ENCODE measurements at places on chromosomes 1 and 21.

GRCh38 chr1:151514366-151514765, 3.2 kb downstream of the CGN start:
- DNase-seq = peak; percentile 41

GRCh38 chr21:43882952-43883545, 18.0 kb downstream of the AGPAT3 start:
- DNase-seq = no peak

- no peak for DNase-seq
Measured at GRCh38 chr1:209486861-209487593, 96.5 kb upstream of the CAMK1G start.

DNA sequence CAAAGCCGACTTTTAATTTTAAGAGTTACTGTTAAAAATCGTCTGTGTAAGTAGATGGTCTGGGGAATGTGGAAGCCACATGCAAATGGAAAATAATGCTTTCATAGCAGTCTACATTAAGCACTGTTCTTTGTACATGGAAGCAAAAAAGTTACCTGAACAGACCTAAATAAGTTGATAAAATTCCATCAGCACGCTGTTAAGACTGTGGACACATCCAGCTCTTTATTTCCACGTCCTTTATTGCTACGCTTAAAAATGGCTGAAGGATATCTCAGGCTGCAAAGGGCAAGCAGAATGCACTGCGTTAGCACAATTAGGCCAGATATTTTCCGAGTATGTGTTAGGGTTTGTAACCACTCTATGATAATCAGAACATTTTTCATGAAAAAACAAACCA, 22.3 kb downstream of the NR5A2 start:
- no peak for DNase-seq

GRCh38 chr1:47658161-47658920, 220.5 kb downstream of the FOXD2 start:
- no peak for DNase-seq

- no peak for DNase-seq
Measured at GRCh38 chr1:63533931-63534330, 10.6 kb downstream of the EFCAB7 start.

- no peak for DNase-seq
Measured at GRCh38 chr1:199460933-199461332, 566.6 kb upstream of the NR5A2 start.

DNA sequence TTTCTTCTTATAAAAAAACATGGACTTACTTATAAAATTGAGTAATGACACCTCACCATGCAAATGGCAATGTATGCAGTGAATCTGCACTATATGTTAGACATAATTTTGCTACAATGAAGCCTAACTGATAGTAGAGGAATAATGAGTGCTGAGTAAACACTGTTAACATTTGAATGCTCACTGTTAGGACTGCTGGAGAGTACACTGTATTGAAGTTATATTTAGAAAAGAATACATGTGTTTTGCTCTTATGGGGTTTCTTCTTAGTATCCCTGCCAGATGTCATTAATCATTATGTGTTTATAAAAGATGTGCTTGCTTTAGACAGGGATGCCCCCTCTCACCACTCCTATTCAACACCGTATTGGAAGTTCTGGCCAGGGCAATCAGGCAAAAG, 111.1 kb upstream of the ZP4 start:
- DNase-seq = no peak

GRCh38 chr1:154878371-154879037, 8.4 kb upstream of the KCNN3 start:
- no peak for DNase-seq

- no peak for DNase-seq
Measured at GRCh38 chr1:47434051-47434842, 3.6 kb upstream of the FOXD2 start.

DNA sequence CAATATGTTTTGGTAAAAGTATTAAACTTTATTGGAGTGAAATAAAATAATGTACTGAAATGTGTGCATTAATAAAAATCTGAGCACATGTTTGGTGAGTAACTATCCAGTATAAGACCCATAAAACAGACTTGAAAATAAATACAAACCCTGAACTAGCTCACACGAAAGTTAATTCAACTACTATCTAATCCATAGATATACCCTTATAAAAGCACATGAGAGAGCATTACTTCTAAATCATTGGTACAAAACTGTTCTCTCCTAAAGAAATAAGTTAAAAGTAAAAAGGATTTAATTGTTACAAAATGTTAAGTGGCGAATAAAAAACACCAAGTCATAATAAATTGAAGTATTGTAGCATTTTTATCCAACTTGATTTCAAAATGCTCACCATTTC, 295.6 kb downstream of the PTPRC start:
- DNase-seq = no peak

- DNase-seq = no peak
Measured at GRCh38 chr1:147840909-147841308, 61.7 kb upstream of the GJA8 start.

DNA sequence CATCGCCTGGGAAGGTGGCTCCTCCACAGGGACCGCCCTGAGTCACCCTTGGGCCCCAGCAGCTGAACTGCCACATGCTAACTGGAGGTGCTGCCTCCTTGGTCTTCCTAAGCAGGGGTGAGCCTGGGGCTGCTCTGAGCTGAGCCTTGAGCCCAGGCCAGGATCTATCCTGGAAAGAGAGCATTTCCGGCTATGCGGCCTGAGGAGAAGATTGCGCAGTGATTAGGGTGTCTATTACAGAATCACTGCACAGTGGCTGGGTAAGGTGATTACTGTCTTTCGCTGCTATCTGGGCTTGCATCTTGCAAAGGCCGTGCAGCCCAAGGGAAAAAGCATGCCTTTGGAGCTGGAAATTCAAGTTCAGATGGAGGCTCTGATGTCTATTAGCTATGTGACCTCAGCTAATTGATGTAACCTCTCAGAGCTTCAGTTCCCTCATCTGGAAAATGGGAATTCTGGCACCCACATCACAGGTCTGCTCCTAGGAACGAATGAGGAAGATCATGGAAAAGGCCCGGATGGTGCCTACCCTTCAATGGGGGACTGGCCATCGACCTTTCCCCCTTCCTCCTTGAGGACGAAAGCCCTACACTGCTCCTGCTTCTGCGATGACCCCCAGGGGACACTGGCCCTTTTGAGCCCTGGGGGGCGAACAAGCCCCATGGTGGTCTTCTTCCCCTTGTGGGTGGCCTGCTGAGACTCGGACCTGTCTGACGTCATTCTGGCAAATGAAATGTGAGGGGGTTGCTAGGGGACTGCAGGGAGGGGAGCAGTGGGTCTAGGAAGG, 38.0 kb downstream of the GPR161 start:
- peak; percentile 16 for DNase-seq

GRCh38 chr1:83905315-83905907, 93.5 kb downstream of the TTLL7 start:
- DNase-seq = no peak

- DNase-seq = no peak
Measured at GRCh38 chr1:29811247-29811646, 574.9 kb downstream of the PTPRU start.

DNA sequence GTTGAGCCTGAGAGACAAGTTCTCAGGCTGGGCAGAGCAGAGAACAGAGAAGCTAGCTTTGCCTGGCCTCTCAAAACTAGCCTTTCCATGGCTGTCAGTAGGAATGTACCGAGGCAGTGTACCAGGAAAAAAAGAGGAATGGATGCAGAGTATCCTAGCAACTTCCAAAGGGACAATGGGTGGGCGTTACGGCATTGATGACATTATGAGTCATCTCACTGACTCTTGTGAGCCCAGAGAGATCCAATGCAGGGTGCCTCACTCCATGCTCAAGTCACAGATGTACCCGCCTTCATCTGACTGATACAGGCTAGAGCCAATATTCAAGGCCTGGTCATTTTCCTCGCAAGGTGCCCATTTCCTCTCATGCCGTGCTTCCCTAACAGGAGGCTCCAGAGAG, 51.4 kb upstream of the C8B start:
- DNase-seq = no peak

- DNase-seq = no peak
Measured at GRCh38 chr1:92901699-92902405, 59.4 kb downstream of the DIPK1A start.

- DNase-seq = no peak
Measured at GRCh38 chr21:41319273-41319672, 2.7 kb downstream of the FAM3B start.

GRCh38 chr1:54054438-54054749, 986 bp downstream of the TCEANC2 start:
- no peak for DNase-seq

- DNase-seq = no peak
Measured at GRCh38 chr21:34701726-34702125, 32.9 kb downstream of the CLIC6 start.

GRCh38 chr1:19460535-19461219, 24.7 kb downstream of the CAPZB start:
- no peak for DNase-seq

- no peak for DNase-seq
Measured at GRCh38 chr1:171256940-171257606, 8.8 kb downstream of the FMO1 start.

GRCh38 chr1:225980005-225980836, 18.9 kb downstream of the SDE2 start:
- DNase-seq = no peak

DNA sequence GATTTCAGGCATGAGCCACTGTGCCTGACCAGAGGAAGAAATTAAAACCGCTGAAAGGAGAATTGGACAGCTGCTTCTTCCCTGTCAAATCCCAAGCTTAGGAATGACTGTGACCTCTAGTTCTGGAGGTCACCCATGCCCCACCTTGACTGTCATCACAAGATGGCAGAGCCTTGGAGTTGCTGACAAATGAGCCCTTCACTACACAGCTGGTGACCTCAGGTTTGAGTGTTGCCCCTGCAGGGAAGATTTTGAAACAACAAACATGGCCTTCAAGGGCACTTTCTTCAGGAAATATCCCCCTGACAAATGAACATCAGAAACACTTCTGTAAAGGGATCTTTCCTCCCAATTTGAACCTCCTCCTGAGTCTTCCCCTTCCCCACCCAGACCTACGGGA, 6.9 kb upstream of the SLC45A3 start:
- DNase-seq = no peak

GRCh38 chr1:233460692-233461091, 133.2 kb downstream of the MAP3K21 start:
- no peak for DNase-seq

DNA sequence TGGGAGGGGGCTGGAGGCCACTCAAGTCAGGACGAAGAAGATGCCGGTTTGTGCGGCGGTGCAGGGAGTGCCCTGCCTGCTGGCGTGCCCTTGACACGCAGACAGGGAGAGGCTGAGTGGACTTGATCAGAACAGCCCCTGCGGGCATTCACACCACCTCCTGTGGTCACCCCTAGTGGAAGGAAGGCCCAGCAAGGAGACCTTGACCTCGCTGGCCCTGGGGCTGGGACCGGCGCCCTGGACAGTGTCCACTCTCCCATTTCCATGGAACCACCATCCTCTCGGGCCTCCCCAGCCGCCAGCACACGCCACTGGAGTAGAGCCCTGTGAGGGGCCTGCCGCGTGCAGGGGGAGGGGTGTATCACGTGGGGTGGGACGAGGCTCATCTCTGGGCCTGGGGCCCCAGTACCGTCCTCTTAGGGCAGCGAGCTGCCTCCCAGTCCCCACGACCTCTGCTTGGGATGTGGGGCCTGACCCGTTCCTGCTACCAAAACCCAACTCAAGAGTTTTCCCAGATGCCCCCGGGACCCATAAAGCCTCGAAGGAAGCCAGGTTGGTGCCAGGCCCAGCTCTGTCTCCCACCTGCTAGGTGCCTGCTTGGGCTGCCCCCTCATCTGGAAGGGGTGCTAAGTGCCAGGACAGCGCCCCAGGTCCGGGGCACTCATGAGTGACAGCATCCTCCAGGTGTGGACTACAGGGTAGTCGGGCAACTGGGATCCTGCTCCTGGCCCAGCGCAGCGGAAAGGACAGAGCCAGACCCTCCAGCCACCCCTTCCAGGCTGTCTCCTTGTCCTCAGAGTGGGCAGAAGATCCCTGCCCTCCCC, 62.8 kb downstream of the SLX9 start:
- no peak for DNase-seq

DNA sequence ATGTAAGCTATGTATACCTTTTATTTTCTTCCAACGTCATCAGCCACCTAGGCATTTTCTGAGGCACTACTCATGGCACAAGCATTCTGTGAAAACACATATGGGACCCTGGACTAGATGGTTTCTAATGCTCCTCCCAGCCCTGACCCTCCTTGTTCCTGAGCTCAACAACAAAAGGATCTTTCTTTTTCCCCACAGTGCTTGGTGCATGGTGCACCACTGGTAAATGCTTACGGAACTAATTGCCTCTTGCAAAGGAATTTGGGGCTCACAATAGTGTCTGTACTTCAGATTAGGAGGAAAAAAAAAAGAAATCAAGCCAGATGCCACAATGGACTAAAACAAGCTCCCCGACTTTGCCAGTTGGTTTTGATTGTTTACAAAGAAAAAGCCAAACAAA, 390.5 kb downstream of the PLPP3 start:
- no peak for DNase-seq

DNA sequence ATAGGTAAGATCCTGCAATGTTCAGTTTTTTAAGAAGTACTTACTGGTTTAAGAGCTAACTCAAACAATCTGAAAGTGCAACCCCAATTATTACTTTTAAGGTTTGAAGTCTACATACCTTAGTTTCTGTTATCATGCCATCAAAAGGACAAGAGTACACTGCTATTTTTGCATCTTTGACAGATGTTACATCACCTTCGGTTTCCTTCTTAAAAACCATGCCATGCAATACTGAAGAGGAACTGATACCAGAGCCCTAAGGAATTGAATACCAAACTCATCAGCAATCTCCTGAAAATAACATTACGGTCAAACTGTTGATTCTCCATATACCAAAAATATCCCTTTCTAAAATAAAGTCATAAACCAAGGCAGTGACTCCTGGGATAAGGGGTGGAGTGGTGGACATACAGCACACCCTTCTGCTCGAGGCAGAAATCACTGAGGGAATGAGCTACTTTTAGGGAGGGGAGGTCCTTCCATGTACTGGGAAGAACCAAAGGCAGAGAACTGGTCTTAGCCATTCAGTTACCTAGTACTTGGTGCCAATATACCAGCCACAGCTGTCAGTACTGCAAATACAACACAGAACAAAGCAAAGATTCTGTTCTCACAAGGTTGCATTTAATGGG, 8.5 kb downstream of the CCT8 start:
- no peak for DNase-seq

GRCh38 chr1:203063287-203063686, 22.5 kb downstream of the MYOG start:
- DNase-seq = no peak

GRCh38 chr1:209895709-209896108, 42.3 kb upstream of the SYT14 start:
- DNase-seq = peak; percentile 77

Measured in PC-9 (cell line).